Muscle of leg (tissue), 16 donors: ENCODE measurements at places on chromosomes 5 and 9.

GRCh38 chr5:10987276-10987924 is 226.4 kb upstream of the DAP start:
- DNase-seq: peak; percentile 7

DNA sequence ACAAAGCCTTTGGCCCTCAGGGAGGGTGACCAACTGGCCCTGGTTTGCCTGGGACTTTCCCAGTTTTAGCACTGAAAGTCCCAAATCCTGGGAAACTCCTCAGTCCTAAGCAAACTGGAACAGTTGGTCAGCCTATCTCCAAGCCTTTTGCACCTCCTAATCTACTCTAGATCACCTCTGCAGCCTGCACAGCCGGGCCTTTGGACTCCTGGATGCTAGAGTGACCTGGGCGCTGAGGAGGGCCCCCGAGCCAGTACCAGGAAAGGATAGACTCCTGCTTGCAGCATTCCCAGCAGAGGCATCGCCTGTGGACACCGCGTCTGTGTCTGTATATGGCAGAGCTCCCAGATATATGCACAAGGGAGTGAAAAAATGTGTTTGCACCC is 15.1 kb downstream of the IRF1 start:
- DNase-seq: no peak

- no peak for DNase-seq
Observed at GRCh38 chr9:25918761-25919160, 240.5 kb upstream of the TUSC1 start.

GRCh38 chr9:13734601-13735000 is 455.1 kb upstream of the MPDZ start:
- peak; percentile 93 for DNase-seq

DNA sequence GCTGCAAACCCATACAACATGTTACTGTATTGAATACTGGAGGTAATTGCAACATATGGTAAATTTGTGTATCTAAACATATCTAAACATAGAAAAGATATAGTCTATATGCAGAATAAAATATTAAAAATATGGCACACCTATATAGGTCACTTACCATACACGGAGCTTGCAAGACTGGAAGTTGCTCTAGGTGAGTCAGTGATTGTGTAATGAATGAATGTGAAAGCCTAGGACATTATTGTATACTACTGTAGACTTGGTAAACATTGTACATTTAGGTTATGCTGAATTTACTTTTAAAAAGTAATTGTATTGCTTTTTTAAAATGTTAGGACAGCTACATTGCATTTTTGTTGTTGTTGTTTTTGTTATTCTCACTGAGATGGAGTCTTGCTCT is 968.8 kb downstream of the TLE1 start:
- DNase-seq: no peak

DNA sequence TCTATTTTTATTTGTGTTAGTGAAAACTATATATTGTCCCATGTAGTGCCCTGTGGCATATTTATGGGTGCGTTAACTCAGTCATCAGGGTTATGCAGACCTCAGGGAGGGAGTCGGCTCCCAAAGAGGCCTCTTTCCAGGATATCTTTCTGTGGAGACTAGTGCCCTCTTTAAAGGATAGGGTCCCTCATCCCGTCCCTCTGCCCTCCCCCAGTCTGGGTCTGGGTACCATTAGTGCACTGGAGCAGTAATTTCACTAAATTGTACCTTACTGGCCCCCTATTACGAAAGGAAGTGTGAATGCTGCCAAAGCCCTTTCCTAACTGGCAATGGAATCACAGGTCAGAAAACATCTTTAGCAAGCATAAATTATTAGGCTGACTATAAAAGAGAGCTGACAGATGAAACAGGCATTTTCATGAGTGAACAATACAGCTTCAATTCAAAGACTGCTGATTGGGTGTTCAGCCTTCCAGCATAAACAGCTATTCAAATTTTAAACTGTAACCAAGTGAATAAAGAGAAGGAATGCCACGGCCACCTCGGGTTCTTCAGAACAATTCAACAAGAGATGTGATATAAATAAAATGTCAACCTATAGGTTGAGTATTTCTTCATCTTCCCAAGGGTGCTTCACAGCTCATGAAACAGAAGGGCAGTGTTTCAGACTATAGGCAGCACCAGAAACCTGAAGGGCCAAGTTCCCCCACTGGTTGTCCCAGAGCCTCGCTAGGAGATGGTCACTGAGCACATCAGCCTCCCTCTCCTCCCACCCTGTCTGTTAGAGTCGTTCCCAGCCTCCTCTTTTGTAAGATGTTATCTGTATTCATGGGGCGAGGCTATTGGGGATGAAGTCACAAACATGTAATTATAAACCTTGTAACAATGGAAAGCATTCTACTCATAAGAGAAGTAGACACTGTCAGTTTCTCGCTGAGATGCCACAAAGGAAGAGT is 318.7 kb downstream of the TMEM161B start:
- no peak for DNase-seq

GRCh38 chr9:97860451-97861147 is 7.6 kb downstream of the FOXE1 start:
- DNase-seq: no peak
